ENCODE measurements at places on chromosomes 1 and 21.
A peak's percentile ranks its signal among the peaks of the same experiment; 100 is the strongest.

GRCh38 chr1:8118031-8118451, 91.9 kb upstream of the ERRFI1 start:
- no peak for DNase-seq

DNA sequence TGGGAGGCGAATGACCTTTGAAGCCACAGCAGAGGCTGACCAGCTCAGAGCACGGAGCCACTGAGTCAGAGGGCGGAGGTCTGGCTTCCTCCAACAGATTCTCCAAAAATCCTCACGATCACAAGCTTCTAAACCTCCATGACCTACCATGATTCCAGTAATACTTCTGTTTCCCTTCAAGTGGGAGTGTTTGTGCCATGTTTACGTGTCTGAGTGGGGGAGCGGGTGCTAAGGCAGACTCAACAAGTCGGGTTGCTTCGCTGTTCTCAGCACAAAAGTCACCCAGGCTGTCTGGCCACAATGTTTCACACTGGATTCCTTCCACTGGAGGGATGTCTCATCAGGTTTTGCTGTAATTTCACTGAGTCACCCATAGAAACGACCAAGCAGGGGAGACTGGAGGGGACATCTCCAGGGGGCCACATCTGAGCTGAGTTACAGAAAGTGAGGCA, 86.2 kb downstream of the SLC66A1 start:
- DNase-seq: peak; percentile 39

GRCh38 chr1:246989901-246990300, 18.0 kb downstream of the ZNF695 start:
- DNase-seq: no peak

GRCh38 chr1:9341301-9341845, 48.7 kb downstream of the SPSB1 start:
- DNase-seq: no peak

DNA sequence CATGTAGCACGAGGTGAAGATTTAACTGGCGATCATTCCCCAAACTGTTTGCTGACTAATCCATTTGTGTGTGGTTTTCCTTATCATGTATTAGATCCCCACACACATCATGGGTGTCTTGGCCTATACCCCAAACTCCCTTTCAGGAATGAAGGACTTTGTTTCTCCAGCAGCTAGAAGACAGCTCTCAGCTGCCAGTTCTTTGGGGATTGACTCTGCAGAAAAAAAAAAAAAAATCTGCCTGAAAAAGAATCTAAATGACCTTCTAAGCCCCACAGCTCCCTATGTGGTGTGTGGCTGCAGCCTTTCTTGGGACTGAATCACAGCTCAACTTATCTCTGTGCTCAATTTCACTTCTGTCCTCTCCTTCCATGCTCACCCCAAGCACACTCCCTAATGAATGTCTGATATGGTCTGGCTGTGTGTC, 256.3 kb upstream of the DUSP10 start:
- DNase-seq: no peak

DNA sequence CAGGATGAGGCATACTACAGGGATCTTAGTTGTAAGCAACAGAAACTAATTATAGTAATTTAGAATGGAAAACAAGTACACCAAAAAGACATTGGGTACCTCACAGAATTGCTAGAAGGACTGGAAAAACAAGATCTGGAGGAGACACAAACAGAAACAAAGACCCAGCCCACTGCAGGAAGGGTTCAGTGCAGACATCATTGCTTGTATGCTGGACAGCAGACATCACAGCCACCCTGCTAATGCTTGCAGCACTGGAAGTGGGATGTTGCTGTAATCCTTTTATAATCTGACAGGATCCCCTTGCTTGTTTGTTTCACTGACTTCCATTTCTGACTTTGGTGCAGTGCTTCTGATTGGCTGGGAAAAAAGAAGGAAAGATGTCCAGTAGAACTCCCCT, 111.4 kb upstream of the ZNF678 start:
- DNase-seq: no peak

GRCh38 chr1:90835661-90836344, 118.7 kb upstream of the BARHL2 start:
- DNase-seq: no peak

DNA sequence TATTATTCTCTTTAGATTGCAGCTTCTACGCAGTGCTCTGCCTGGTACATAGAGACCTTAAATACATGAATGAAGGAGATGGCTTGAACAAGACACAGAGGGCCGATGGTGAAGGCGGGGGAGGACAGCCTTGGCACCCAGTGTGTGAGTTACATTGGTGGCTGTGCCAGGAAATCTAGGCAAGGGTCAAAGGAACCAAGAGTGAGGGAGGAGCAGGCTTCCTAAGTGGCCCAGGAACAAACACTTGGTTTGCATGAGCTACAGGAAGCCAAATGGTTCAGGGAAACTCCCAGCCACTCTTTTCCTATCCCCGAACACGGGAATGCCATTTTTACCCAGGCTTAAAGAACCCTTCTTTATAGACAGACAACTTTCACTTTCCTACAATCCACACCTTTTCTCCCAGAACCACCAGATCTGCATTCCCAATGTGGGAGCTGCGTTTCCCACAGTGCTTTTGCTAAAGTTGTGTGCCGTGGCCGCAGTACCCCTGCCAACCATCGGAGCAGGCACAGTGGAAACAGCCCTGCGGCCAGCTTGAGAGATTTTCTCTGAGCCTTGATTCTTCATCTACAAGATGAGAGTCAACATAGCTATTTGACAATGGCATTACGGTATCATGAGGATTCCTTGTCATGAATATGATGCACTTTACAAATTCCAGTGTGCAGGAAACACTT, 3.5 kb upstream of the CLEC20A start:
- no peak for DNase-seq

GRCh38 chr1:29120367-29120766, 3.3 kb downstream of the TMEM200B start:
- no peak for DNase-seq

- no peak for DNase-seq
Observed at GRCh38 chr1:152926091-152926490, 17.7 kb downstream of the IVL start.

GRCh38 chr1:47644212-47644573, 206.3 kb downstream of the FOXD2 start:
- DNase-seq: no peak

DNA sequence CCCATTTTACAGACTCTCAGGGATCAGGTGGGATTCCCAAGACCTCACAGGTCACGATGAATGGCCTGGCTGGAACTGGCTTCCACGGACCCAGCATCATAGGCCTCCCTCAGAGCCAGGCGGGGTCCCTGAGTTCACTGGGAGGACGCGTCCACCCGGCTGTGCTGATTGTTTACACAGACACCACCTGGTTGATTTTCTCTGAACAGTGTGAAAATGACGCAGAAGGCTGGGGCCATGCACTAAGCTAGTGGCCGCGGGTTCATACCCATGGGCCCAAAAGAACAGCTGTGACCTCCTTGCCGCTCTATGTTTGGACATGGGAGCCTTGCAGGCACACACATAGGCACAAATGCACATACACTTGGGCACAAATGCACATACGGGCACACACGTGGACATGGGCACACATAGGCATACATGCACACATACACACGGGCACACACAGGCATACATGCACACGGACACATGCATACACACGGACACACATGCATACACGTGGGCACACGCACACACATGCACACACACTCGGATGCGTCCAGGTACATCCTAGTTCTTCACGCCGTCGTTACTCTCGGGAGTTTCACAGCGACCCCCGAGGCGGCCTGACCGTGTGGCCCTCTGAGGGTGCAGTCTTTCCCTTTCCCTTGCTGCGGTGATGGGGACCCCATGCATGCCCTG, 23.2 kb downstream of the CSTB start:
- no peak for DNase-seq

GRCh38 chr1:4170548-4171340, 270.7 kb upstream of the C1orf174 start:
- no peak for DNase-seq

DNA sequence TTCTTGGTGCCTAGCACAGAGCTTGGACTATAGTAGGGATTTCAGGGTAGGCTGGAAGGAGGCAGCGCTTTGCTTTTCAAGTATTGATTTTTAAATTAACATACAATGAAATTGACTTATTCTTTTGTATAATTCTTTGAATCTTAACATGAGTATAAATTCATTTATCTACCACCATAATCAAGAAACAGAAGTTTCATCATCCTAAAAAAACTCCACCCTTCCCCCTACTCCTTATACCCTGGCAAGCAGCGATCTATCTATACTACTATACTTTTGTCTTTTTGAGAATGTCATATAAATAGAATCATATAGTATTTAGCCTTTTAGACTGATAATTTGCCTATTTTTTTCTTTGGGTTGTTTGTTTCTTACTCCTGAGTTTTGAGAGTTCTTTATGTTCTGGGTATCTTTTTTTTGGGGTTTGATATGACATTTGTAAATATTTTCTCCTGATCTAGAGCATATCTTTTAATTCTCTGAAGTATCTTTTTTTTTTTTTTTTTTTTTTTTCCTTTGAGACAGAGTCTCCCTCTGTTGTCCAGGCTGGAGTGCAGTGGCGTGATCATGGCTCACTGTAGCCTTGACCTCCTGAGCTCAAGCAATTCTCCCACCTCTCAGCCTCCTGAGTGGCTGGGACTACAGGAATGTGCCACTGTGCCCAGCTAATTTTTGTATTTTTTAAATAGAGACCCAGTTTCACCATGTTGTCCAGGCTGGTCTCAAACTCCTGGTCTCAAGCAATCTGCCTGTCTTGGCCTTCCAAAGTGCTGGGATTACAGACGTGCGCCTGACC, 6.4 kb downstream of the RPS6KC1 start:
- DNase-seq: no peak

DNA sequence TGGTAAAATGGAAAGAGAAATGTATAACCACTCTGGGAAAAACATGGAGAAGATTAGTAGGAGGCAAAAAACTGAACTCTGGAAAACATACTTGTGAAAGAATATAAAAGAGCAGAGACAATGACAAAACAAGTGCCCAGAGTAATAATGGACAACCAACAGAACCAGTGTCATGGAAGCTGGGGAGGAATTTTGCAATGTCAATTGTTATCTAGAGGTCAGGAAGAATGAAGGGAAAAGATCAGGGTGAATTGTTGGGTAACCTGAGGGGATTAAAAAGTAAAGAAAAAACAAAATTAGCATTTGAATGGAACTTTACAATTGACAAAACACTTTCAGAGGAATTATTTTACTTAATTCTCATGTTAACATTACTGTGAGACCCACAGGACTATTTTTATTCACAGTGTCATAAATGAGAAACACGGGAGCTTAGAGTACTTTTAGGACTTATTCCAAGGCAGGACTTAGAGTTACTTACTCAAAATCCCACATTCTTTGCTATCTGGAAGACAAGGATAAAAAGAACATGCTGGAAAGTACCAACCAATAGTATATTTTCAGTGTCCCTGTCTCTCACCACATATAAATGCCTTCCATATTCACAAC, 19.5 kb downstream of the JAM2 start:
- no peak for DNase-seq

DNA sequence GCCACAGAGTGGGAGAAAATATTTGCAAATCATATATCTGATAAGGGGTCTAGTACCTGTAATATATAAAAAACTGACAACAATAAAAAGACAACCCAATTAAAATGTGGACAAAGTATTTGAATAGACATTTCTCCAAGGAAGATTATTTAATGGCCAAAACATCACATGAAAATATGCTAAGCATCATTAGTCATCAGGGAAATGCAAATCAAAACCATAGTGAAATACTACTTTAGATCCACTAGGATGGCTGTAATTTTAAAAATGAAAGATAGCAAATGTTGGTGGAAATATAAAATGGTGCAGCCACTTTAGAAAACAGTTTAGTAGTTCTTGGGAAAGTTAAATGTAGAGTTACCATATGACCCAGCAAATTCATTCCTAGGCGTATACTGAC, 118.7 kb upstream of the KIF26B start:
- no peak for DNase-seq

GRCh38 chr1:4253935-4254334, 353.9 kb upstream of the C1orf174 start:
- no peak for DNase-seq

DNA sequence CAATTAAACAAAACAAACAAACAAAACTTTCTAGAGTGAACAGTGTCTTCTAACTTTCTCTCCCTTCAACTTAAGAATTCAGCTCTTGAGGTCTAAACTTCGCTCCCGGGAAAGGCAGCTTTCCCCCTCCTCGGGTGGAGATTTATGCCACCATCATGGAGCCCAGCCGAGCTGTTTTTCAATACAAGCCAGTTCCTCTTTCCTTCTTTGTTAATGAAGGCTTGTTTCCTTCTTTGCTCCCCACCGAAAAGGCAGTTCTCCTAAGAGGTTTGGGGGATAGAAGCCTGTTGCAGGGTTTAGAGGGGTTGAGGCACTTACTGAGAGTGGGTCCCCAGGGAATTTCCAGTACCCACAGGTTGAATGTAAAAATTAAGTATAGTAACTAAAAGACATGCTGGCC, 26.5 kb downstream of the OLIG1 start:
- DNase-seq: no peak

DNA sequence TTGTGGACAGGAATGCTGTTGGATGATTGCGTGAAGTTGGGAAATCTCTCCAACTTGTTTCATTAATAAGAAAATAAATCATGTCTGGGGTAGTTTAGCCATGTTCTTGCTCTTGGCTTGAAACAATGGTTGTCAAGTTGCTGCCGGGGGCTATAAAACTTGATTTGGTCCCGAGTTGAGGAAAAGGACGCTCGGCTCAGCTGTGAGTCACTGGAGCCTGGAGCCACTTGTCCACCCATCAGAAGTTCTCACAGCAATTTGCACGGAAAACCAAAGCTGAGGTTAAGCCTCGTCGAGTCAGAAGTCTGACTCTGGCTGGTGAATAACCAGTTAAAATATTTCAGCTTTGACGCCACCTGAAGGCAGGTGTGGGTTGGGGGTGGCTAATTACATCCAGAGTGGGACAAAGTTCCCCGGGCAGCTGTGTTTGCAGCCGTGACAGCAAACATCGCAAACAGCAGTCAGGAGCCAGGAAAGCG, 19.7 kb upstream of the RIPK4 start:
- DNase-seq: no peak

DNA sequence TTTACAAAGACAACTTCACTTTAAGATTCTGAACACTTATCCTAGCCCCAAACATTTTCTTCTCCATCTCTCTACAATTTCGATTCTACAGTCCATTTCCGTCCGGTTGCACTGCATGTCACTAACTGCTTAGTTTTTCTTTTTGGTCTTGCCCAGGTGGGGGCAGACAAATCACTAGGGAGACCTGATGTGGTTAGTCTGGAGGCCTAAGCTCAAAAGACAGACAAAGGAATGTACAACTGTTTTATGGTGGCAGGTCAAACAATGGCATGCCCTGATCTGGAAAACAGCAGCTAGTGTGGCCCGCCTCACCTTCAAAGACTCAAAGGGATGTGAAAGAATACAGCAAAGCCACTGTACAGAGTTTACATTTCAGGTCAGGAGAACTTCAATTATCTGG, 3.8 kb downstream of the ETV3 start:
- DNase-seq: no peak

- no peak for DNase-seq
Observed at GRCh38 chr21:41425588-41425953, 468 bp upstream of the MX1 start.
